Hindlimb muscle (tissue), 1 donor: ENCODE measurements at places on chromosomes 12 and 14.

DNA sequence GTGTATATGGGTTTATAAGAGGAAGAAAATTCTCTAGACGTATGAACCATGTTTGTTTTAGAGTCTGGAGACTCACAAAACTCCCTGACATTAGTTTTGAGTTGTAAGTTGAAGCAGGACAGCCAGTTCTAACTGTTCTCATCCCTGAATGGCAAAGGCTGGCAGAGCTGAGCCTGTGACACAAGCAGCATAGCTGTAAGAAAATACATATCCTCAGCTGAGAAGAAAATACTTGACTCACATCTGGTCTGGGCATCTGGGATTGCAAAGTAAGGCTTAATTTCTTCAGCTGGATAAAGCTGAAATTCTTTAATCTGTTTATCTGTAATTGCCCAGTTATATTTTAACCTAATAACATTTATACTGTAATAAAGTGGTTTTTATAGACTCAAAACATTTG lies 156.3 kb downstream of the PELI2 start:
- no peak for DNase-seq

DNA sequence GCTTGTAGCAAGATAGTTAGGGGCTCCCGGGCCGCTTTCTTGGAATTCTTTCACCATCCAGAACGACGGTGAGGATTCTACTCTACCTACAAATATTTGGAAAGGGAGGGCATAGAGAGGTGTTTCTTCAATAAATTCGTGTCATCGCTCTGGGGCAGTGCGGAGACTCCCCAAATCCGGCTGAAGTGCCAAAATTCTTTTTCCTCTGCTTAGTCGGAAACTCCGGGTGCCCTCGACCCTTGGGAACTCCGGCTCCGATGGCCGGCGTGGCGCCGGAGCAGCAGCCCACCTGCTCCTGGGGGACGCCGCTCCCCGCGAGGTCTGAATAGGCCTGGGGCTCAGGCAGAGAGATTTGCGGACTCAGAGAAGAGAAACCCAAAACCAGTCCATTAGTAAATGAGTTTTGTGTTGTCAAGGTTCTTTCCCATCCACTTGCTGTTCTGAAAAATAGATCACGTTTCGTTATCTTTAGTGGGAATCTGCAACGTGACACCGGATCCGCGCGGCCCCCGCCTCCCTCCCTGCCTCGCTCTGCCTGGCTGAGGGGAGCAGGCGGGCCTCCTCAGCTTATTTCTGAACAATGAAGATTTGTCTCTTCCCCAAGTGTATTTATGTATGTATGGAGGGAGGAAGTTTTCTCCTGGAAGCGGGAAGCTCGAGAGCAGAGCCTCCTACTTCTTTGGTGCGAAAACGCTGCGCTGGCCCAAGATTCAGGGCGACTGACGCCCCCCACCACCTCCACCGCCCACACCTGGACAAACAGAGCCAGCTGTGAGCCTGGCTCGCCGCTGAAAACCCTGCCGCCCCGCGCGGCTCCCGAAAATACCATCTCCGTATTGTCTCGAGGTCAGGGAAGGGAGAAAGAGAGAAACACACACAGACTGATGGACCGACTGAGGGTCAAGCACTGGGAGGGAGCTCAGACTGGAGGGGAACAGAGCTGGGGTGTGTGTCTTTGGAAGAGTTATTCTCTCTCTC lies 3.7 kb upstream of the SIX1 start:
- DNase-seq, result no peak

DNA sequence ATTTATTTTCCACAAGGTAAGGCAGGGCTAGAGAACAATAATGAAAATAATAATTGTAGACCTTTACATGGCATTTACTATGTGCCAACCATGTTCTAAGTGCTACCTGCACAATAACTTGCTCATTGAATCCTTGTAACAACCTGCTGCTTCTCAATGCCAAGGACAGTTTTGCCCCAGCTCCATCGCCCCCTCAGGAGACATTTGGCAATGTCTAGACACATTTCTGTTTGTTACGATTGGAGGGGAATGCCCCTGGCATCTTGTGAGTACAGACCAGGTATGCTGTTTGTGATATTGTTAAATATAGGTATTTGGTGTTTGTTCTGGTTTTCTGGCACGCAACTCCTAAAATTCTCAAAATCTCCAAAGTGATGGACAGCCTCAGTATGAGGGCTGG lies 8.1 kb upstream of the ATXN2 start:
- DNase-seq, result no peak

GRCh38 chr12:110742096-110742717 lies 484 bp downstream of the PPP1CC start:
- peak; percentile 46 for DNase-seq

- no peak for DNase-seq
These were observed 9.8 kb downstream of the CCDC85C start for GRCh38 chr14:99593971-99594841.
